Mammary epithelial cell (primary cell): ENCODE measurements at places on chromosomes 13 and 19.

GRCh38 chr13:44498969-44499368 lies 77.2 kb downstream of the TSC22D1 start:
- no peak for DNase-seq

DNA sequence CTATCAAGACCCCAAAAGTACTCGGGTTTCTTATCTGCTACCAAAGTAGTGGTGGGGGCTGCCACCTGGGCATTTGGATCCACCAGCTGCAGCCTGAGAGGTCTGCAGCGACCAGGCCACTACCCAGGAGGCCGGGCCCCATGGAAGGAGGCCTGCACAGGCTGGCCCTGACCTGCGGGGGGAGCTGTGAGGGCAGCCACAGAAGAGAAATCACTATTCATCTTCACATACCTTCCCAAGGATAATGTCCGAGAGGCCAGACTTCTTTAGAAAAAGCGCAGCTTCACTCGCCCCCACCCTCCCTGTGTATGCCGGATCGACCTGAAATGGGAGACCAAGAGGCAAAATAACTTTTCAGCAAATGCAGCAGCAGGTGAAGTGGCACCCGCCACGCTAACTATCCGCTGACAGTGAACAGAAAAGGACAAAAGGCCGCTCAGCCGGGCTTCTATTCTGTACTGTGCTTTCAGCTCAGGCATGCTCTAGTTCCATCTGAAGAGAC lies 30.1 kb downstream of the EPS15L1 start:
- DNase-seq: no peak

- DNase-seq: no peak
Observed at GRCh38 chr13:98158172-98158899, 15.4 kb downstream of the FARP1 start.

DNA sequence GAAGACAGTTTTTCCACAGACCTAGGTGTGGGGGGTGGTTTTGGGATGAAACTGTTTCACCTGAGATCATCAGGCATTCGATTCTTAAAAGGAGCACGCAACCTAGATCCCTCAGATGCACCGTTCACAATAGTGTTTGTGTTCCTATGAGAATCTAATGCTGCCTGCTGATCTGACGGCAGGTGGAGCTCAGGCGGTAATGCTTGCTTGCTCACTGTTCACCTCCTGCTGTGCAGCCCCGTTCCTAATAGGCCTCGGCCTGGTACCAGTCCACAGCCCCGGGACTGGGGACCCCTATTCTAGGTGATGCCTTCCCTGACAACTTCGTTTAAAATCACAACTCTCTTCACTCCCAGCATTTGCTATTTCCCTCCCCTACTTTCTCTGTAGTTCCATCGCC lies 149.6 kb downstream of the IER2 start:
- no peak for DNase-seq

DNA sequence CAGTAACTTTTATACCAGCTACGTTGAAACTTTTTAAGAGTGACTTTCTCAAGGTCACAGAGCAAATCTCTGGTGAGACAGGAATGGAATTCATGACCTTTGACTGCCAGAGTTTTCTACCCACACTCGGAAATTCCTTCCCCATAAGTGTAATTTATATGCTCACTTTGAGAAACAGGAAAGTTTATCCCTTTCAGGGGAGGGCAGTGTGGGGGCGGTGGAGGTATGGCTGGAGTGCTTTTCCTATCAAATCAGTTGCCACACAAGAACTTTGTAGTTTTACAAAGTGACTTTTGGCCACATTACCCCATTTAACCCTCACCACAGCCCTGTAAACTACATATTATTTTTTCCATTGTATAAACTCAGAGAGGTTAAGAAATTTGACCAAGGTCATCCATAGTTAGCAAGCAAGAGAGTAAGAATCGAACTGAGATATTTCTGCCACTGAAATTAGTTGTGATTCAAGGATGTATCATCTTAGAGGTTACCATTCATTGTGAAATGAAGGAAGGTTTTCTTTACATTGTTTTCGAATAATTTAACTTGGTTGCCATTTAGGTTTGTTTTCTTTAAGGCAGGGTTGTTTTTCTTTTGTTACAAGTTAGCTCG lies 5.9 kb downstream of the KLF12 start:
- DNase-seq: no peak

GRCh38 chr13:38223089-38223488 lies 126.6 kb upstream of the UFM1 start:
- DNase-seq: no peak

GRCh38 chr19:3633559-3633988 lies 7.0 kb upstream of the CACTIN start:
- DNase-seq: no peak

DNA sequence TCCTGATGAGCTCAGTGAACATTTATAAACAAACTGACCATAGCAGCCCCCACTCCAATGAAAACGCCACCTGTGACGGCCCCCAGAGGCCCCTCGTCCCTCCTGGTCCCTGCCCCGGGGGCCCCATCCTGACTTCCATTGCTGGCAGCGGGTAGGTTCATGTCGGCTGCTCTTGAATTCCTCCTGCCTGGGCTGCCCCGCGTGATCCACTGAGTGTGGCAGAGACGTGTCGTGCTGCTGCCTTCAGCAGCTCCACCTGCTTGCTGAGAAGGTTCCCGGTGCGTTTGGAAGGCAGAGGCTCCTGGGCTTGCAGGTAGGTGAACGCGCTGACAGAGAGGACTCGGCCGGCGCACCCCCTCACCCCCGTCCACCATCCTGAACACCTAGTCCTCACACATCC lies 11.6 kb downstream of the C2CD4C start:
- DNase-seq: no peak

DNA sequence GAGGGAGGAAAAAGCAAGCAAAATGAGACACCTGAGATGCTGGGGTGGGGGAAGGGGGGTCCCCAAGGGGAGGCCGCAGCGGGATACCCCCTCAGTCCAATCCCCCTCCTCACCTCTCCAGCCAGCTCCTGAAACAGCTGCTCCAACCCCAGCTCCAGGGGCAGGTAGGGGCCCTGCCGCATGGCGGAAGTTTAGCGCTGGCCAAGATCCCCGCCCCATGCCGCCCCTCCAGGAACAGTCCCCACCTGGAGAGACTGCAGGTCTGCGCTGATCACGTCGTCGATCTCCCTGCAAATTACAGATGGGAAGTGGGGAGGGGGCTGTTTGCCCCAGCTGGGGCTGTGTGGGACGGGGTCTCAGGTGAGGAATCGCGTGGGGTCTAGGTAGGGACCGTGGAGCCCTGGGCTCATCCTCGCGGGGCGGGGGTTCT lies 9.0 kb downstream of the CAPN12 start:
- DNase-seq: peak; percentile 47

GRCh38 chr19:54477650-54478049 lies 4.6 kb upstream of the CDC42EP5 start:
- no peak for DNase-seq

DNA sequence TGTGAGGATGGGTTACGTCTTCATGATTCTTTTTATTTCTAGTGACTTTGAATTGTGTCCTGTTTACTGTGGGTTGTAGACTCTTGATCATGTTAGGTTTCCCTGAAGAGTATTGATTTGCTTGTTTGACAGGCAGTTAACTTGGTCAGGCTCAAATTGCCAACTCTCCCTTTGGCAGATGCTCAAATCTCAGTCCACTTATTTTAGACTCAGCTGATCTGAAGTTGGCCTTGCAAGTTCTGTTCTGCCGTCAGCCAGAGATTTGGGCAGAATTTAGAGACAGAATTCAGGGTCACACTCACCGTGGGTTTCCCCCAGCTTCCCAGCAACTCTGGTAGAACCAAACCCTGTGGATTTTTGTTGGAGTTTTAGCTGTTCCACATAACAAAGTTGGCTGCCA lies 71.6 kb upstream of the TEX29 start:
- DNase-seq: no peak

DNA sequence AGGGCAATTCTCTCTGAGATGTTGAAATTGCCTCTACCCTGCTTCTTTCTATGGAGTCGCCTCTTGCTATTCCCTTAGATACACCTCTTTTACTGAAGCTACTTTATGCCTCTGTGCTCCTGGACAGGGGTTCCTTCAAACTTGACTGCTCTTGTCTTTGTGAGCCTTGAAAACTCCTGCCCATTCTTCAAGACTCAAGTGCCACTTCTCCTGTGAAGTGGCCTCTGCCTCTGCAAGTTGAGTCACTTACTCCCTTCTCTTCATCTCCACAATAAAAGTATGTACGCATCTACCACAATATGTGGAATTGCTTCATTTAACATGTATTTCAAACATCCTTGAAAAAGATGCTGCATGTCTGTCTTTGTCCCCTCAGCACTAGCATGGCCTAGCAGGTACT lies 66.0 kb upstream of the TPP2 start:
- DNase-seq: no peak
